ENCODE measurements at places on chromosomes 6 and 20.

DNA sequence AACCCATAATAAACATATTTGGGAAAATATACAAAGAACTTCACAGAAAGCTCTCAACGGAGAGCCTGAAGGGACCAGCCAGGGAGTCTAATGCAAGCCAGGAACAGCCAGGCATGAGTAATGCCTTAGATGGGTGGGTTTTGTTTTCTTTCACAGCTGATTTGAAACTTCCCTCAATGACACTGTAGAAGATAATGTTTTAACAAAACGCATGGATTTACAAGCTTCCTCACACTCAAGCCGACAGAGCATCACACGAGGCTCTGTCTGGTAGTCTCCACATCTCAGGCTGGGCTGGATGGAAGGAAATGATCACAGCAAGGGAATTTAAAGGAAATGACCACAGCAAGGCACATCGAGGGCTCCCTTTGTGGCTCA, 113.9 kb downstream of the GMPR start:
- DNase-seq, result no peak

GRCh38 chr6:160076009-160076408, 45.6 kb upstream of the SLC22A1 start:
- no peak for DNase-seq

DNA sequence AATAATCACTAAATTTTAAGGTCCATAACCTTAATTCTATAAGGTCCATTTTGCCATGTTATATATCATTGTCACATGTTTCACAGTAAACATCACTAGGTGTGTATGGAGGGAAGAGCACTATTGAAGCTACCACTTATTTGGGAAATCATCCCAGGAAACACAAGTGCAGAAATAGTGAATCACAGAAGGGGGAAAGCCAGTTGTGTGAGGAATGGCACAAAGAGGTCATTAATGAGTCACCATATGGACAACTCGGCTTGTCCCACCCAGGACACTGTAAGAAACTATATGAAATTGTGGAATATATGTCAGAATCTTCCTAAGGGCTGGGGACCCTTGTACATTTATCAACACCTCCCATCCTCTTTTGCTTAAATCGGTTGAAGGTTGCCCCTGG, 13.7 kb downstream of the BTN3A1 start:
- no peak for DNase-seq

GRCh38 chr6:154386848-154387717, 30.5 kb upstream of the IPCEF1 start:
- no peak for DNase-seq

- DNase-seq, result no peak
These were observed 48.1 kb downstream of the MCUR1 start for GRCh38 chr6:13766201-13766634.

DNA sequence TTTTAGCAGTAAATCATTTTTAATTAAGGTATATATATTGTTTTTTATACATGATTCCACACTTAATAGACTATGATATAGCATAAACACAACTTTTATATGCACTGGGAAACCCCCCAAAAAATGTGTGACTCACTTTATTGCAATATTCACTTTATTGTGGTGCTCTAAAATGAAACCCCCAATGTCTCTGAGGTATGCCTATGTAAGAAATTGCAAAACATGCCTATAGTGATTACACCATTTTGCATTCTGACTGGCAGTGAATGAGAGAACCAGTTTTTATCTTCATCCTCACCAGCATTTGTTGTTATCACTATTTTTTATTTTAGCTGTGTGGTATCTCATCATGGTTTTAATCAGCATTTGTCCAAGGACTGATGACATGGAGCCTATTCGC, 8.5 kb upstream of the CST11 start:
- no peak for DNase-seq

- no peak for DNase-seq
These were observed 21.0 kb upstream of the PNISR start for GRCh38 chr6:99446076-99446475.

- DNase-seq, result no peak
These were observed 154.0 kb downstream of the TRIM27 start for GRCh38 chr6:28769626-28770402.

DNA sequence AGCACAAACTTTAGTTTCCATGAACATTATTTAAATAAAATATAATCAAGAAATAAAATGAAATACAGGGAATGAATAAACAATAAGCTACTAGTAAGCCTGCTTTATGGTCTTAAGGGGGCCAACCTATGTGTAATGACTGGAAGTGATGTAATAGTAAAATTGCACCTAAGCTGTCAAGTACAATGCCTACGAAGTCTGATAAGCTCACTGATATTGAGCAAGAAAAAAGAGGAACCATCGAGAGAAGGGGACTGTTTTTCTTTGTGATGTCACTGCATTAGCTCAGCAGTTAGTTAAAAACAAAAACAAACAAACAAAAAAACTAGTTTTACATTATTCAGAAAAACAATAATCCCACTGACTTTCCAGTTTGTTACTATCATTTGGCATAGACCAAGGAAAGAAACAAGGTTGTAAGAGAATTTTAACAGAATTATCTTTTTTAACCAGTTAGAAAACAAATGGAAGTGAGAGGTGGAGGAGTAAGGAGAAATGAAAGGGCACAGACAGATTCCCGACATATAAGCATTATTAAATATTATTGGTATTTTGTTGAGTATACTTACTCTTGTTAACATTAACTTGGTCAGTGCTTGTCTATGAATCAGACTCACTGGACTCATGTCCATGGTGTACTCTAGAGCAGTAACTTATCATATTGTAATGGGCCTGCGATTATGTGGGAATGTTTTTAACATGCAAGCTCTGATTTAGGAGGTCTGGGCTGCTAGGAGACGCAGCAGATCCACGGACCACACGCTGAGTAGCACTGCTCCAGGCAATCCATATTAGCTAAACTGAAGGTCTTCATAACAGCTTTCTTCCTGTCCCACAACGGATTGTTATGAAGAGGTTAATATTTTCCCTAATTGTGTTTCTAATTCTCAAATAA, 99.6 kb upstream of the HMGCLL1 start:
- no peak for DNase-seq

DNA sequence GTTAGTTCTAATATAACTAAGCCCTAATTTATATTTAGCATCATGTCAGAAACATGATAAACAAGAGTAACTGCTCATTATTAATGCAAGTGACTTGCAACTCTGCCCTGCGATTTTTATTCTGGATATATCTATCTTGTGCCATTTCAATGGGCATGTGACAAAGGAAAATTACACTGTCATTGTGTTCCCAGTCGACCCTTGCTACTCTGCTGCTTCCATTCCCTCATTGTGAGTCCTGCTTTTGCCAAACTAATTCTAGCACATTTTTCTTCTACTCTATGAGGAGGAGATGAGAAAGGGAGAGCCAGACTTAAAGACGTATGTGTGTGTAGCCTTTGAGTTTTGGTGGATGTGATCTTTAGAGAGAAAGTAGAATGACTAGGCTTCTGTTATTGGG, 275.9 kb downstream of the ARHGAP18 start:
- DNase-seq, result no peak

DNA sequence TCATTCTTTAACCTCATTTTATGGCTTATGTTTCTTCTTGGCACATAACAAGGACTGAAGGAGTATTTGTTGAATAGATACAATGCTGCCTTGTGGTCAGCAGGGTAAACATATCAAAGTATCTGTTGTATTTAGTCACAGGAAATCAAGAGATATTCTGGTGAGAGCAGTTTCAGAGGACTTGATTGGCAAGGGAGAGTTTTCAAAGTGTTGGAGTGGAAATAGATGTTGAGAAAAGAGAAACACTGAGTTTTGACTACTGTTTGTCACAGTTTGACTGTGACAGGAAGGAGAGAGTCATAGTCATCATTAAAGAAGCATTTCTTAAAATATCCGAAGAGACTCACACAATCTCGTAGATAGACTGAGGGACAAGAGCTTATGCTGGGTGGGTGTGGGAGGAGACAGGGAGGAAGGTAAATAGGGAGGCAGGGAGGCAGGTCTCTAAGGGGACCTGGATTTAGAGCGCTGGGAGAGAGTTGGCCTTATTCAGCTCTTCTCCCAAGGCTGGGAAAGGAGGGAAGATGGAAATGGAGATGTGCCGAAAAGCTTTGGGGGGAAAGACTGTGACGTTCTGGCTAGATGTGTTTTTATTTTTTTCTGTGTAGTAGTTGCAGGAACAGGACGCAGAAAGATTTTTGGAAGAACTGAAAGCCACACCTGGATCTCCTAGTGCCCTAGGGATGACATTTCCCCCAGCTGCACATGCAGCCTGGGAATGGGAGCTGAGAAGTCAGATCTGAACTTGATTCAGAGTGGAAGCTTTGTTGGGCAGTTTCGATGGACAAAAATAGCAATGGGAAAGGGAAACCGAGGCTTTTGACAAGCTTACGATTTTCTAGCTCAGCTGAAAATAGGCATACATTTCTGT, 65.0 kb upstream of the IFNGR1 start:
- DNase-seq, result no peak

GRCh38 chr6:95576998-95577303, 384 bp upstream of the MANEA start:
- DNase-seq, result no peak

GRCh38 chr20:54133434-54134427, 40.1 kb downstream of the CYP24A1 start:
- DNase-seq, result no peak

- no peak for DNase-seq
These were observed 101.5 kb upstream of the BACH2 start for GRCh38 chr6:90397929-90398674.

DNA sequence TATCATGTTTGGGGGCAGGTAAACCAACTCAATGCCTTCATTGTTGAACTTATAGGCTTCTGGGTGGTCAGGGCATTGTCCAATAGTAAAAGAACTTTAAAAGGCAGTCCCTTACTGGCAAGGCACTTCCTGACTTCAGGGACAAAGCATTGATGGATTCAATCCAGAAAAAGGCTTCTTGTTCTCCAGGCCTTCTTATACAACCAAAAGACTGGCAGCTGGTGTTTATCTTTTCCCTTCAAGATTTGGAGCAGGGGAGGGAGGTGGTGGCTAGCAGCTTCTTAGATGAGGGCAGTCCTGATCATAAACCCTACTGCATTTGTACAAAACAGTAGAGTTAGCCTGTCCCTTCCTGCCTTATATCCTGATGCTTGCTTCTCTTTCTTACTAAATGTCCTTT, 57.5 kb downstream of the NCOA3 start:
- DNase-seq, result no peak

GRCh38 chr6:121437851-121438651, 2.6 kb downstream of the GJA1 start:
- no peak for DNase-seq

- no peak for DNase-seq
These were observed 210.3 kb downstream of the RFPL4B start for GRCh38 chr6:112557435-112557834.

- DNase-seq, result no peak
These were observed 81.9 kb upstream of the CCDC28A start for GRCh38 chr6:138691595-138692057.

DNA sequence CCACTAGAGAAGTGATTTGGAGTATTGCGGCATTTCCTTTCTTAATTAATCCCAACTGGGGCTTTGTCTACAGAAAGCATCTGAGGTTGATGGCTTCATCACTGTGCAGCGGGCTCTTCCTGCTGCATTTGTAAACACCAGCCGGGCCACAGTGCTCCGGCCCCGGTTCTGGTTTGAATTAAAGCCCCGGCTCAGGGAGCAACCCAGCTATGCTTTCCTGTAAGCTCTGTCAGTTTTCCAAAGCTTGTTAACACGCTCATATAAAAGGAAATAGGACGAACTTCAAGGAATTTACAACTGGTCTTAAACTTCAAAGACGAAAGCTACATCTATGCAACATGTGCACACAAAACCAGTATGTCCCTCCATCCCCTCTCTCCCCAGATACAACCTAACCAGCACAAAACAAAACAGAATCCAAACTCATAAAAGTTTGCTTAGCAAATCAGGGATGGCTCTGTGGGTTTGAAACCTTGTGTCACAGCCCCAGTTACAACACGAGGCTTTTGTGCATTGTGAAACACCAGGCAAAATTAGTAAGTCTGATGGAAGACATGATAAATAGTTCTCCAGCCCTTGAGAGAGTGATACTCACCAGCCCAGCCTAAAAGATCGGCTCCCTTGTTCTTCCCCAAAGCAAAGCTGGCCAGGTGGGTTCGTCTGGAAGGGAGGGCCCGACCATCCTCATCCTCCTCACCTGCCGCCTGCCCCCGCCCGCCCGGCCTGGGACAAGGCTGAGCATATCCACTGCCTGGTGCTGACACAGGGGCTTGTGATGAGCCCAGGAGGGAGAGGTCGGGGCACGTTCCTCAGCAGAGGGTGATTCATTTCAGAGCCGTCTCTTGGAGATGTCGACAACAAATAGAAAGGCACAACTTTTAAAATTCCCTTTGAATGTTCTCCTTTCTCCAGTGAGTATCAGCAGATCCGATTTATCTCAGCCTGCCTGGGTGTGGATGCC, 197.9 kb downstream of the TFAP2C start:
- DNase-seq, result no peak

DNA sequence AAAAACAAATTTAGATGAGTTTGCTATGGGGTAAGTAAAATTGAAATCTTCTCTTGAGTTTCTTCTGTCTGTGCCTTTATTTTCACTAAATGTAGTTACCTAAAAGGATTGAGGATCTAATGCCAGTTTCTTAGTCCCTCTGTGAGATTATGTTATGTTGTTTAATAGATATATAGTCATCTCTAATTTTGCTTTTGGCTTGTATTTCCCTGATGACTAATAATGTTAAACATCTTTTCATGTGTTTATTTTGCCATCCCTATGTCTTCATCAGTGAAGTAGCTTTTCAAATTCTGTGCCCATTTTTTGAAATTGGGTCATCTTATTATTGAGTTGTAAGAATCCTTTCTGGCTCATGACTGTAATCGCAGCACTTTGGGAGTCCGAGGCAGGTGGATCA, 13.7 kb downstream of the QRSL1 start:
- DNase-seq, result no peak

DNA sequence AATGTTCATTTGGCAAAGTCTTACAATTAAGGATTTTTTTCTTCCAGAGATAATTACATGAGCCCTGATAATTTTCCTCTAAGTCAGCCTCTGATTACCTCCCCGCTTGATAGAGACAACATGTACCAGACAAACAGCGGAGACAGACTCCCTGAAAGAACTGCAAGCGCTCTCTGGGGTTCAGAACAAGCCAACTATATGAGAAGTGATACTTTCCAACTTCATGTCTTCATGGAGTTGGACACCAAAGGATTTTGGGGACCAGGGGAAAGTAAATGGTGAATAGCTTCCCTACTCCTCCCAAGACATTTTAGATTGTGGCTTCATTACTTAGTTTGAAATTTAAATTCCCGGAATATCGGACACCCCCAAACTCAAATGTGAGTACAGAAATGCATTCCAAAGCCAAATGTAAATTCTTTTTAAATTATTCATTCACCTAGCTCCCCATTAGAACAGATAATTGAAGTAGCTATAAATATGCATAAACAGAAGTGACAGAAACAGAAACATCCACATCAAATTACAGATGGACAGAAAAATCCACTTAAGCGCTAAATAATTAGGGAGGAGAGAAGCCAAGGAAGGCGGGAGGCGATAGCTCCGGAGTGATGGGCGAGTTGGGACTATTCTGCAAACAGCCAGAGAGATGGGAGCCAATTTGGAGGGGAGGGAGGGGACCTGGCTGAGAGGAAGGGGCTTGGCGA, 129.7 kb upstream of the AKAP12 start:
- no peak for DNase-seq

- peak; percentile 58 for DNase-seq
These were observed 101.2 kb downstream of the MKKS start for GRCh38 chr20:10332656-10333415.

- no peak for DNase-seq
These were observed 37.3 kb downstream of the SIM1 start for GRCh38 chr6:100427452-100427851.
